ENCODE measurements at places on chromosomes 3 and 15.

GRCh38 chr3:125443923-125444322, 68.8 kb upstream of the ZNF148 start:
- no peak for DNase-seq

GRCh38 chr3:27723456-27723814, 1.3 kb upstream of the EOMES start:
- DNase-seq = no peak

DNA sequence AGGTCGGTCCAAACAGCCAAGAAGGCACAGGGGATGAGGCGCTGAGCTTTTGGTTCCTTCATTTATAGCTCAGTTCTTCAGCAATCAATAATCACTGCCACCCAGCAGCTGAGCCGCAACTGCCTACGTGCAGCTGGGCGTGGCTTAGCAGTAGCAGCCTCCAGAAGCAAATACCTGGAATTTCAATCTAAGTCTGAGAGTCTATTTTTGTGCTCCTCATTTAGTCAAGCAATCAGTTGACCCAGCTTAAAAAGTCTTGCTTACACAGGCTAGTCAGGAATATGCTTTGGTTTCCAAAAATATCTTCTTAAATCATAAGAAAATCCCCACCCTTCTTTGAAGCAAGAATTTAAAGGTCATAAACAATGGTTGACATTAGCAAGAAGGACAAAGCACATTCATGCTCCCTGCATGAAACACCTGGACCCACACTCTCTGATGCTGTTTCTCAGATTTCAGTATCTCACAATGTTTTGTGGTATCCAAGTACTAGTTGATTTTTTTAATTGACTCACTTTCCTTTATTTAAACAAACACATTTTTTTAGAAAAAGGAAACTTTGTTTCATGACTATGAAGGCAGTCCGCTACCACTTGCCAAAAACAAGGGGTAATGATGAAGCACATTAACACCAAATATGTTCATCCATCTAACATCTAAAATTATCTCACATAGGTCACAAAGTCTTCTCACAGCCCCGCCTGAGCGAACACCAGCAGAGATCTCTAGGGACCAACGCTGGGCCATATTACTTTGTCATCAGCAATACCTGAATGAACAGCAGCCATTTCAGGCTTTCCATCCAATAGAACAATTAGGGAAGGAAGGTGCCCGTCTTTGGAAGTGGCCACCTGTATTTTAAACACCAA, 106.1 kb downstream of the OXNAD1 start:
- DNase-seq = no peak

- no peak for DNase-seq
Observed at GRCh38 chr15:101159096-101159935, 92.5 kb downstream of the CHSY1 start.

- DNase-seq = peak; percentile 58
Observed at GRCh38 chr3:71066356-71066755, 517.2 kb downstream of the FOXP1 start.

- peak; percentile 28 for DNase-seq
Observed at GRCh38 chr3:157499342-157499963, 3.8 kb downstream of the VEPH1 start.

DNA sequence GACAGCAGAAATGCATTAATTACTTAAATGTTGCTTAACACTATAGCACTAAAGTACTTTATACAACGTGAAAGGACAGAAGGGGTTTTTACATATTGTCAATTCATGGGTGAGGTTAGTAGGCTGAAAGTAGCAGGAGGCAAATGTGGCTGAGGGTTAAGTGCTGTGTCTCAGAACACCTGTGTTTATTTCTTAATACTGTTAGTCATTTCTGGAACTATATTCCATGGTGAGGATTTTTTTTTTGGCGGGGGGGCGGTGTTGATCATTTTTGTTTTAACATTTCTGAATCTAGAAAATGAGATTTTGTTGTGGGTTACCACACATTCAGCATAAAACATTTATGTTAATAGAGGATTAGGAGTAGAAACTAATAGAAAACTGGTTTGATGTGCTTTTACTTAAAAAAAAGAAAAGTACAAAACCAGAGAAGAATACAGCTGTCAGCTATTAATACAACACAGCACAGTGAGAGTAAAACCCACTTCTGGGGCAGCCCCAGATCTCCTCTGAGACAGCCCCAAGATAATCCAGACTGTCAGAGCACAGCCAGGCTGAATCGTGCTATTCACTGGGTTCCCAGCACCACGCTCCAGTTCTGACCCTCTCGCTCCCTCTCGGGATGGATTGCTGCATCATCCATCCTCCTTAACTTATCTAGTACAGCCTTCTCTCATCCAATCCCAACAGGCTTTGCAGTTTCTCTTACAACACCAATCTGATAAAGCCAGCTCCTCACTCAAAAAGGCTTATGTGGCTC, 307.7 kb downstream of the TUSC7 start:
- no peak for DNase-seq

- DNase-seq = no peak
Observed at GRCh38 chr3:124322309-124322880, 330.5 kb upstream of the ROPN1 start.

- DNase-seq = no peak
Observed at GRCh38 chr3:131582438-131582837, 79.7 kb upstream of the MRPL3 start.

GRCh38 chr3:20324664-20325478, 138.9 kb upstream of the SGO1 start:
- DNase-seq = peak; percentile 47

- DNase-seq = peak; percentile 82
Observed at GRCh38 chr3:97793420-97794019, 28.3 kb upstream of the CRYBG3 start.

- no peak for DNase-seq
Observed at GRCh38 chr3:141471160-141471559, 15.7 kb upstream of the RASA2 start.

- DNase-seq = no peak
Observed at GRCh38 chr3:159645874-159646273, 342.8 kb upstream of the IL12A start.

- no peak for DNase-seq
Observed at GRCh38 chr3:147773116-147773630, 364.0 kb downstream of the ZIC1 start.

DNA sequence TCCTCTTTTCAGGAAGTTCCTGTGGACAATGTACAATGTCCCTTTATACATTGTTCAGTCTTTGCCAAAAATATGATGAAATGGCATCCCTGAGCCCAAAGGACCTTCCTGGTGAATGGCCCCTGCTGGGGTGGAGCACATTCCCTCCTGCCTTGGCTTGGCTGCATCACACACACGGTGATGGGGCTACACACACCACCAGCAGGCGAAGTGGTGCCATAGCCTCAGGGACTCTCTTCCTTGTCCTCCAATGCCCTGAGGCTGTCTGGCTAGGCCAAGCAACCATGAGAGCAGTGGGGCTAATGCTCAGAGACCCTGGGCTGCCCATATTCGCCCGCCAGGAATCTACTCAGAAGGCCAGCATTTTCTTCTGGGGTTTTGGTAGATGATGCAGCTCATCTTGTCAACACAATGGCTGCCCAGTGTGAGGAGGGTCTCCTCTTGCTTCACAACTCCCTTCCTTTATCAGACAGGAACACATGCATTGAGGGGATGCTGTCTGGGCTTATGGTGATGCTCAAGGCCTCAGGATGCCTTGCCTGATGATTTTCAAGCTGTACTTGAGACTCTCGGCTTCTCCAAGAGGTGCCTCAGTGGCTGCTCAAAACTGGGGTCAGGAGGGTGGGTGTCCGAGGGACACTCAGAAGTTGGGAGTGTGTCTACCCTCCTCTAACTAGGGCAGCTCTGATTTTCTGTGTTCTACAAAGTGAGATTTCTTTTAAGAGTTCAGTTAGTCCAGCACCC, 40.9 kb upstream of the EPHB1 start:
- DNase-seq = no peak

GRCh38 chr15:88020806-88021205, 235.7 kb downstream of the NTRK3 start:
- no peak for DNase-seq

DNA sequence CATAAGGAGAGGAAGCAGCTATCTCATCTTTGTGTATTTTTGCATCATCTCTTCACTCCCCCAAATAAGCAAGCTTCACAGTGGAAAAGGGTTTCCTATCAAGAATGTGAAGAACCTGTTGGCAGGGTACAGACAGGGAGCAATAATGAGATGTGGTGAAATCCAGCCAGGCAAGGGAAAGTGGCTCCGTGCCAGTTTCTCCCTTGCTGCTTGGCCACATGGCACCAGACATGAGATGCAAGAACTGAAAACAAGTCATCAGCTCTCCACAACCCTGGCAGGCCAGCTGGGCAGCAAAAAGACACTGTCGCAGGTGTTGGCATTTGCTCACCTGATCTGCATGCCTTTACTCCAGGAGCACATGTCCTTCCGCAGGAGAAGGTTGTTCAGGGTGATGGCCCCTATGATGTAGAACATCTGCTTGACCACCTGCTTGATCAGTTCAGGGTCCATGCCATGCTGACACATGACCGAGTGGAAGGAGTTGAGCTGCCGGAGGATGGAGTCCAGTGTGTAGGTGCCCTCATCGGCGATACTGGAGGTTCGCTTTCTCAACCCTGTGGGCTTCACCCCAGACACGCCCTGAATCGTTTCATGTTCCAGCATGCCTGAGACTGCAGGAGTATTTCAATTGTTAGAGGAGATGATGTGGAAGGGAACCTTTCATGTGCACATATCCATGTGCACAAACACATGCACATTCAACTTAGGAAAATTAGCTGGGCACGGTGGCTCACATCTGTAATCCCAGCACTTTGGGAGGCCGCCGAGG, 23.3 kb upstream of the MYO5C start:
- no peak for DNase-seq

- no peak for DNase-seq
Observed at GRCh38 chr3:109066864-109067263, 51.1 kb downstream of the MORC1 start.

- DNase-seq = no peak
Observed at GRCh38 chr15:89015412-89016097, 72.7 kb upstream of the ABHD2 start.

DNA sequence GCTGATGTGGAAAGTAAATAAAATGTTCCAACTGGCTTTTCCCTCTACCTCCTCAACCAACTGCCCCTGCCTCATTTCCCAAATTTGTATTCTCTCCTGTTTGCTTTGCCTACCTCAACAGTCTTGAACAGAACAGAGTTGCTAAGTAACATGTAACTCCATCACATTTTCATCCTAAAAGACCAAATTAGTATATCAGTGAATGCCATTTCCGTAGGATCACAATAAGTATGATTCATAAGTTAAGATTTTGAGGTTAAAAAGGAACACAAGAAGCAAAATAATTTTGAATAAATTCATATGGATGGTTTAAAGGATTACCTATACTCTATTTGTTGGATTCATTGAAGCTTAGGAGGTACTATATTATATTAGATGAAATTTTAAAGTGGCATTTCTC, 154.9 kb downstream of the ECT2 start:
- DNase-seq = no peak

DNA sequence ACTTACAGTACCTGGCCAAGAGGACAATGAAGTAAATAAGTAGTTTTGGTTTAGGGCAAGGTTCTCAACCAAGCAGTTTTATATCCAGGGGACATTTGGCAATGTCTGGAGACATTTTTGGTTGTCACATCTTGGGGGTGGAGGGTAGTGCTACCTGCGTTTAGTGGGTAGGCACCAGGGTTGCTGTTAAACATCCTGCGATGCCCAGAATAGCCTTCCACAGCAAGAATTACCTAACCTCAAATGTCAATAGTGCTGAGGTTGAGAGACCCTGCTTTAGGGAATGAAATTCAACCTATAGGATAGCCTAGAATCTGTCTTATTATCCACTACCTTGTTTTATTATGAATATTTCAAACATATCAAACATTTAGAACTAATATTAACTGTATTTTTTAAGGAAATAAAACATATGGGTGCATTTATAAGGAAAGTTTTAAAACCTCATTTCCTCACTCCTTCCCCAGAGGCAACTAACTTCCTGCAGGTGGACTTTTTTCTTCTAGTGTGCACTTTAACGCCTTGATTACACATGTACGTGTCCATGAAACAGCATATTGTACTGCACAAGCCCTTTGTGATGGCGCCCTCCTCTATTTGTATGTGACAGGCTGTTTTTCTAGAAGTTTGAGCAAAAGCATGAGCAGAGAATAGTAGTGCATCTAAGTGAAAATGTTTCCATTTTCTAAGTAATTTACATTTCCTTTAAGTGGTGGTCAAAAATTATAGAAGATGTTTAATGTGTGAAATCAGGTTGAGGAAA, 57.1 kb downstream of the TRAK1 start:
- DNase-seq = no peak

DNA sequence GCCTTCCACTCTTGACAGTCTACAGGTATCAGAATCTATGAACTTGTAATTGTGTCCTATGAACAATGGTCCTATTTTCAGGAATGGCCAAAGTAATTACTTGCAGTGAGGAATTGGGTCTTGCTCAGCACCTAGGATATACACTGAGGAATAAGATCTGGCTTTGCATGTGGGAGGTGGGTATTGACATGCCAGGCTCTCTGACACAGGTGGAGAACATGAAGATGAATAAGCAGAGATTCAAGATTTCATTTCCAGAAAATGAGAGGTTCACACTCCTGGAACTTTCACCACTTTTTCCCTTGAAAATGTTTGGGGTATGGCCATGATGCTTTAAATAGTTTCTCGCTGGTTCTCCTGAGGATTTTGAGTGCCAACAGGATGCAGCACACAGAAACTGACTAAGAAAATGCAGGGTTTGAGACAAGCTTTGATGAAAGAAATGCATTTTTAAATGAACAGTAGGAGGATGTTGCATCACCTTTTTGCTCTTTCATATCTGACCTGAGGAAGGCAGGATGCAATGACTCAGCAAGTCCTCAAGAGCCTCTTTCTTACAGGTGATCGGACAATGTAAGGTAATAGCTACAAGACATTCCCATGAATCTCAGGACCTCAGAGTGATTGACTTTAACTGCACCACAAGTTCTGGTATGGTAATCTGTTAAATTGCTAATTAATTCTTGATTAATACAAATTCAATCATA, 3.7 kb downstream of the HRG start:
- no peak for DNase-seq

DNA sequence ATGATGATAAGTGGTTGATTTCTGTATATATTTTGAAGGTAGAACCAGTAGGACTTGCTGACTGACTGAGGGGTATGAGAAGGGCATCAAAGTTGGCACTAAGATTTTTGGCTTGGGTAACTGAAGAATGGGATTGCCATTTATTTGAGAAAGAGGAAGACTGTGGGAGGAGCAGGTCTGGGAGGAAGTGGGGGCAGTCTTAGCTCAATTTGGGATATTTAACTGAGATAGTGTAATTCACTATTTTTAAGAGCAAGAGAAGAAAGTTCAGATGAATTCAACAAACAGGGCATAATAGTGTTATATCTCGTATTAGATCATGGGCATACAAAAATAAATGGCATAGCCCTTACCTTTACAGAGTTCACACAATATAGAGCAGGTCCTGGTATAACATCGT, 1.7 kb downstream of the BUB1B start:
- DNase-seq = no peak

GRCh38 chr3:57079474-57079831, 19.0 kb downstream of the SPATA12 start:
- no peak for DNase-seq

DNA sequence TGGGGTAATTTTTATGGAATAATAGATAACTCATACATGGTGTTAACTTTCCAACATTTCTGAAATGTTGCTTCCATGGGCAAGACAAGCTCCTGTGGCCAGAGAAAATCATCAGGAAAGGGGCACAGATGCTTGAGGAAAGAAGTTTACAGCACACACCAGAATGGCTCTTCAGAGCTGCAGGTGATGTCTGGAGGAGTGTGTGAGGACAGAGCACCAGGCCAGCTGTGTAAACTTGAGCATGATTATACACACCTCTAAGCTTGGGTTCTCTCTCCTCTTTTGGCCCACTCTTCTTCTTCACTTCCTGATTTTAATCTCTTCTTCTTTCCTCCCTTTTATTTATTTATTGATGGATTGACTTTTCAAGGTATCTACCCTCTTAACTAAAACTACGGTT, 676.0 kb downstream of the GRM7 start:
- no peak for DNase-seq
